Stimulated activated CD8-positive, alpha-beta memory T cell treated with anti-CD3 and anti-CD28 coated beads, Interleukin-2, amount 100 ng/mL, for 1 hour (primary cell): ENCODE measurements at places on chromosomes 13 and 19.

- no peak for DNase-seq
These were observed 9.8 kb downstream of the PLK5 start for GRCh38 chr19:1533510-1534150.

DNA sequence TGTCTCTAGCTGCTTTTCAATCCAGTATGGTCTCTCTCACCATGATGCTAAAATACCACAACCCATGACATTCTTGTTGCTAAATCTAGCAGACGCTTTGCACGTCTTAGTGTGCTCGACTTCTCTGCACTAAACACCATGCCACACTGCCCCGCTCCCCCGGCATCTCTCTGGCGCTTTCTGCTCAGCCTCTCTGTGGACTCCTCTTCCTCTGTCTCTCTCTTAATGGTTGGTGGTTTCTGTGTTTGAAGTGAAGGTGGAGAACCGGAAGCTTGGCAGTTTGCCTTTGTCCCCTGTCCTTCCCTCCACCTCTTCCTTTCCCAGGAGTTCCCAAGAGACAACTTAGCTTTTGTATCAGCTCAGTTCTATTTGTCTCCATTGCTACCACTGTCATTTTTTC, 8.8 kb downstream of the ERCC5 start:
- DNase-seq = no peak

- DNase-seq = no peak
These were observed 141.0 kb downstream of the AKAP11 start for GRCh38 chr13:42412812-42413483.

DNA sequence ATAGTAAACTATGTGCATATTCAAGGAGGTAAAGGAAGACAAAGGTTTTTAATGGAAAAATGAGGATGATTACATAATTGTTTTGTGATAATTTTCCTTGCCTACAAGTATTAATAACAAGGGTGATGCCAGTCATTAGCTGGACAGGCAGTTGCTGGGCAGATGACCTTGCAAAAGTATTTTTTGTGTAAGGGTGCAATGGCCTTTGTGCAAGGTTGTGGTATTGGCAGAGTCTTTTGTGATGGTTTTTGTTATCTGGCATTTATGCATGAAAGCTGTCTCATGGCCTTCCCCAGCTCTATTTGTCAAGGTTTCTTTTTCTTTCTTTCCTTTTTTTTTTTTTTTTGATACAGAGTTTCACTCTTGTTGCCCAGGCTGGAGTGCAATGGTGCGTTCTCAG, 4.3 kb upstream of the COMMD6 start:
- DNase-seq = no peak

- no peak for DNase-seq
These were observed 442.9 kb downstream of the FOXO1 start for GRCh38 chr13:40223585-40223984.

GRCh38 chr19:36265856-36266374, 51.0 kb downstream of the ZNF146 start:
- DNase-seq = no peak
